NCI-H1417 treated with DMSO at 0.1 percent for 48 hours (cell line): ENCODE measurements at places on chromosomes 12 and 14.

GRCh38 chr14:52080808-52081755, 12.2 kb upstream of the NID2 start:
- no peak for DNase-seq

DNA sequence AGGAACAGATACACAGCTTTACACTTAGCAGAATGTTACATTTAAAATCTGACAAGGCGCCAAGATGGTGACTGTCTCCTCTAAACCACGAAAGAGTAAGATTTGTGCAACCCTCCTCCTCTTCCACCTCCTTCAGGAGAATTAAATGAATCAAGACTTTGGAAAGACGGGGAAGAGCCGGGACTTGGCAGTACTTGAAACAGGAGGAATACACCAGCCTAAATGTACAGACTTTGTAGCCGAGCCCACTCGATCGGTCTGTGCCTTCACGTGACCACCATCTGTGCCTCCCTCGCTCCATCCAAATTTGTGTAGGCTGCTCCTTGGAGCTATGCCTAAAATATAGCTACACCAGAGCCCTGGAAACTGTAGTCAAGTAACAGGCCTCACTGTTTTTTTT, 38.3 kb downstream of the SSPN start:
- no peak for DNase-seq

GRCh38 chr14:73759183-73759713, 45.1 kb upstream of the PNMA1 start:
- no peak for DNase-seq

DNA sequence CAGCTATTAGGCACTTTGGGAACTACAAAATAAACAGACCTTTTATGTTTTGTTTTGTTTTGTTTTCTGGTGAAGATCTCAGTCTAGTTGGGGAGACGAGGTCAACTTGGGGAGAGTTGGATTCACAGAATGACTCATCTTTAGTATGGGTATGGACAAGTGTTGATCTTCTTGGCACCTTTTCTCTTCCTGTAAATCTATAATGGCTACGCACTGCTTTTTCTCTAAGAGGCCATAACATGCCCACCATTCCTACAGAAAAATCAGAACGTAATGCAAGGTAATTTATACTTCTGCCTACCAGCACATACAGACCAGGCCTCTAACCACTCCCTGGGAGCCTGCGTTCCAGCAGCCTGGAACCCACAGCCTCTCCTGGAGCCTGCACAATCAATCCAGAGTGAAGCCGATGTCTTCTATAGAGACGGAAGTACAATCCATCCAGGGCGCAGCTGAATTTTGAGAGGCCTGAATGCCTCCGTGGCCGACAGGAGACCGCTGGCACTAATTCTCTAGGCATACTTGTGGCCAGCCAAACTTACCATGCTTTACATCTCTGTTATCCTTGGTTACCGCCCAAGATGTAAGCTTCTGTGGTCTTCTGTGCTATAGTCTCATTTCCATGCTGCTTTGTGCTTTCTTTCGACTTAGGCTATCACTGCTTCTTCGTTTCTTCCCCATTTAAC, 717 bp downstream of the PPHLN1 start:
- no peak for DNase-seq

- DNase-seq: no peak
These were observed 161.7 kb downstream of the TMX1 start for GRCh38 chr14:51401756-51402155.

DNA sequence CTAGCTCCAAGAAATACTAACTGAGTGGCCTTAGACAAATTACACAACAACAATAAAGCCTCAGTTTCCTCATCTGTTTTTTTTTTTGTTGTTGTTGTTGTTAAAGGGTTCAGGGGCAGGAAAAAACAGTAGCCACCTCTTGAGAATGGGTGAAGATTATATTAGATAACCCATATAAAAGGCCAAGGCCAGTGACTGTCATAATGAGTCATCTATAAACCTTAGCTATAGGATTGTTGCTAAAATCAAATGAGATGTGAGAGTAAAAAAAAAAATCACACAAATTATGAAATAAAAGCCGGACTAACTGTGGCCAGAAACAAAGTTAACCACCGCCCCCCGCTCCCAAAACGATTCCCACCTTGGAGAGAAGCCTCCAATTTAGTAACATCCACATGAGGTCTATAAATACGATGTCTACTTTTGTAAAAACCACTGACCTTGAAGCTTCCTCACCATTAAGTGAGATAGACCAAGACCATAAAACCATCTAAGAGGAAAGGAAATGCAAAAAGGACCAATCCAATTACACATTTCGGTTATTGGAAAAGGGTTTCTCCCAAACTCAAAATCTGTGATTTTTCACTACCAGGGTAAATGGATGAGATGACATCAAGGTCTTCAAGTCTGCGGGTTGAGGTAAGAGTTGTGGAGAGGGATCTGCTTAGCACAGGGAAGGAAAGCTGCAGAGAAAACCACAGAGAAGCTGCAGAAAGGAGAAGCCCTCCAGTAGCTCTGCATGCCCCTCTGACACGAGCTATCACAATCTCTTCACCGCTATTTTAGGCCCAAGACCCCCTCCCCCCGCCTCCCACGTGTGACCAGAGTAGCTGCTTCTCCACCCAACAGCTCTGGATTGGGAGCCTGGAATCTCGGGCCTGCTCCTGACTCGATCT, 1.0 kb downstream of the NAA25 start:
- no peak for DNase-seq

DNA sequence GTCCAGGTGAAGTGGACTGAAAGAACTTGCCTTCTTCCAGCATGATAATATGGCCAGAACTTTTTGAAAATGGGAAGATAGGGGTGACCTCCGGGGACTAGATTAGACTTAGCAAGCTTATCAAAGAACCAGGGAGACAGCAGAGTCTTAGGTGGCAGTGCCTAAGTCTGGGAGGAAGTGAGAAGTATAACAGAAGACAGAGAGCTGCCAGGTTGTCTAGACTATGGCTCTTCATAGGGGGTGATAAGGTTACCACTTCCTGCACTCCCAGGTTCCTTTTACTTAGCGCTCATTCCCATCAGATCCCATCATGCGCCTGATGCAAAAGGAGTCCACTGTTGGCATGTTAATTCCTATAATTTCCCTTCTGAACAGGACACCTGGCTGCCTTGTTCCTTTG, 69.9 kb downstream of the PLXNC1 start:
- no peak for DNase-seq

- no peak for DNase-seq
These were observed 6.1 kb downstream of the FRMD6 start for GRCh38 chr14:51657762-51658161.

DNA sequence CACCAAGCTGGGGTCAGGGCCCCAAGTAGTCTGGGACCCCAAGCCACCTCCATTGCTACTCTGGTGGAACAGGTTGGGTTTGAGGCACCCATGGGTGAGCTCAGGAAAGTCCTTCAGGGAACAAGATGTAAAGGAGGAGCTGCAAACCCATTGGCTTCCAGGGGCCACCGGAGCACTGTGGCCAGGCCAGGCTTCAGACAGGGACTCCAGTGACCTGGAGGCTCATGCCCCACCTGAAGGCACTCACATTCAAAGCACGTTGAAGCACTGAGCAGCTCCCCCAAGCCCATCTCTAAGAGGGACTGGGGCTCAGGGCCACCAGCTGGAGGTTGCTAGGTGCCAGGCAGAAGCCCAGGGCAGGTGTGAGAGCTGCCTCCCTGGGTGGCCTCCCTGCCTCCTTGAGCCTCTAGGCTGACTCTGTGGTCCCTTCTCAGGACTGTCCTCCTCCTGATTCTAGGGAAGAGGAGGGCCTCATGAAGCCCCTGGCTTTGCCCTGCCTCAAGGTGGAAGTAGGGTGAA, 49.1 kb downstream of the FAM222A start:
- no peak for DNase-seq

DNA sequence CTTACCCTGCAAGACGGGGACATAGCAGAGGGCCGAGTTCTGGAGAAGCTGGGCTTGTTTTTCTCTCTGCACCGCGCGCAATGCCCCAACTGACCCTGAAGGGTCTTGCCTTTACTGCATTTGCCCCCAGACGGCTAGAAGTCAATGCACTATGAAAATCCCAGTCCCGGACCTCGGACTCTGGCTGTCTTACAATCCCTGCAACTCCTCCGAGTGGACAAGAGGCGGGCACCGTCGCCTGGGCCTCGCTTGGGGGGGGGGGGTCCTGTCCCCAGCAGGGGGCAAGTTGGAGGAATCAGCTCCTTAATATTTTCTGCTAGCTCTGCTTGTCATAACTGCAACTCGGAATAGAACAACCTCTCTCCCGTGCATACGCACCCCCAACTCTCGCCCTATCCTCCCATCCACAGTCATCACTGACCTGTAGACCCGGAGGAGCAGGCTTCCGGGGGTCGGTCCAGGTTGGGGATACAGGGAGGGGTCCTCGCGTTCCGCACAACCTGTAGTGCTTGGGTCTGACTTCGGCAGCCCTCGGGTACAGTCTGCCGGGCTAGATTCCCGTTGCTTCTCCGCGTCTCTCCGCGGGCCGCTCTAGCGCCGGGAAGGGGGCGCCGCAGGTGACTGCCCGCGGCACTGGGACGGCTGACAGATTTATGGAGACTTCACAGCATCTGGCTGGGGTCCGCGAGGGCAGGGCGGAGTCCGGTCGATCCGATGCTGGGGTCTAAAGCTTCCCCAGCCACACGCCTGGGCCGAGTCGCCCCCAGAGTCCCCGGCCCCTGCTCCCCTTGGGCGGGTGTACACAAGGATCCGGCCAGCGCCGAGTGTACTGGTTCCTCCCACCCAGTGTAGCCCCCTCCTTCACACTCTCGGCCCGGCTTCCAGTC, 3.3 kb upstream of the PAX9 start:
- no peak for DNase-seq

DNA sequence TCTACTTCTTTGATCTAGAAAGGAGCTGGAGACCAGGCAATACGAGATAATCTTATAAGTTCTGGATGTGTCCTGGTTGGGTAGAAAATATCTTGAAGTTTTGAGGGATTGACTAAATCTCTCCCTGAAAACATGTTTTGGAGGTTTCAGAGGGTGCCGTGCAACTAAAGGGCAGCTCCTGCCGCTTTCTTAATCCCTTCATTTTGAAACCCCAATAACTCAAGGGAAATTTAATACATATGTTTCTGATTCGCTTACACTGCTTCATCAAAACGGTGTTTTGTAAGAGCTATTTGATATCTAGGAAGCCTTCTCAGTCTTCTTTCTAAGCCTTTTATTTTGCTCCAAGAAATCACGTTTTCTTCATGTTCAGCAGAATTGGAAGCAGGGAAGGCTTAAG, 129.0 kb downstream of the ASCL1 start:
- DNase-seq: no peak

DNA sequence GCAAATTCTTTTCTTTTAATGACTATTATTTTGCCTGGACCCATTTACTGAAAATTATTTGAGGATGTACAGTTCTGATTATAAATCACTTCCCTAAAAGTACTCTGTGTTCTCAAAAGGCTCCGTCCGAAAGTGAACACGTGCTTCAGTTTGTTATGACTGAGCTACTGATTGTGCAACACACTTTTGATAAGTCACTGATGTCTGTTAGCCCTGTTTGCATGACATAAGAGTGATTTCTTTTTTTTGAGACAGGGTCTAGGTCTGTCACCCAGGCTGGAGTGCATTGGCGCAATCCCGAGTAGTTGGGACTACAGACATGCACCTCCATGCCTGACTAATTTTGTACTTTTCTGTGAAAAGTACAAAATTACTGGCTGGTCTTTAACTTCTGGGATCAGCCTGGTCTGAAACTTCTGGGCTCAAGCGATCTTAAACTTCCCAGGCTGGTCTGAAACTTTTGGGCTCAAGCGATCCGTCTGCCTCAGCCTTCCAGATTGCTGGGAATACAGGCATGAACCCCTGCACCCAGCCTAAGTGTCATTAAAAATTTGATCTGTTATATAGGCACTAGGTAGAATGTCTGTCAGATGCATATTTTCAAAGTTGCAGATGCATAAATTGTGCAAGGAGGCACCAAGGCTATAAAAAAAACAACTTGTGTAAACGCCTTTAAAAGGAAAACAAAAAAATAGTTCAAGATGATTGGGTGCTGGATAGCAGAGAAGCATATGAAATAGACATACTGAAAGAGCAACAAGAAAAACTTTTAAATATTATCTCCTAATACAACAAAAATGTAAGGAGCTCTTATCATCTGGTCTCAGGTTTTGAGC, 111.5 kb downstream of the SRGAP1 start:
- DNase-seq: no peak

DNA sequence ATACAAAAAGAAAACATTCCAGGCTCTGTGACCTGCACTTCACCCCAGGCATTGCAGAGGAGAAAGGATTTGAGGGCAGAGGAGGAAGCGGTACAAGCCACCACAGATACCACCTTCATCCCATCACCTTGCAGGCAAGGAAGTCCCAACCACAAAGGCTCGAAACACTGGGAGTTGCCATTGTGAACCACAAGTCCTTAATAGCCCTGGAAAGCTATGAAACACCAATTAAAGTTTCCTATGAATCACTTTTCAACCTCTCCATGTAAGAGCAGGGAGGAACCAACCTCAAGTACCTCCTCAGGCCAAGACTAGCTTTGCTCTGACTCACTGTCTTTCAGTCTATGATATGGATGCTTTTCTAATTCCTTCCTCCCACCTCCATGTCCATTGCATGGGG, 27.0 kb downstream of the MAP3K9 start:
- no peak for DNase-seq

DNA sequence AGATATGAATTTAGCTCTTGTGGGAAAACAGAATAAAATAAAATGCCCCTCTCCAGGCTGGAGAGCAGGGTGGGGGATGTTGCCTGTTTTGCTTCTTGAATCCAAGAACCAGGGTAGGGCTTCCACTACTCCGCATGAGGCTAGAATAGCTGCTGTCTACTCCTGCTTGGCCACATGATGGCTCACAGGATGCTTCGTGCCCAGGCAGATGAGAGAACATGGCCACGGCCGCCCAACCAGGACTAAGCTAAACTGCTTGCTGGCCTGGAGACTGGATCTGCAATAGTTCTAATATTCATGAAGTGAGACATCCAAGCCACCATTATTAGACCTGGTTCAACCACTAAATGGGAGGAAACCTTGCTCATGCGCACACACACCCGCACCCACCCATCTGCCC, 122.2 kb upstream of the METAP2 start:
- no peak for DNase-seq

- DNase-seq: no peak
These were observed 7.6 kb downstream of the YBX3 start for GRCh38 chr12:10715491-10715890.

DNA sequence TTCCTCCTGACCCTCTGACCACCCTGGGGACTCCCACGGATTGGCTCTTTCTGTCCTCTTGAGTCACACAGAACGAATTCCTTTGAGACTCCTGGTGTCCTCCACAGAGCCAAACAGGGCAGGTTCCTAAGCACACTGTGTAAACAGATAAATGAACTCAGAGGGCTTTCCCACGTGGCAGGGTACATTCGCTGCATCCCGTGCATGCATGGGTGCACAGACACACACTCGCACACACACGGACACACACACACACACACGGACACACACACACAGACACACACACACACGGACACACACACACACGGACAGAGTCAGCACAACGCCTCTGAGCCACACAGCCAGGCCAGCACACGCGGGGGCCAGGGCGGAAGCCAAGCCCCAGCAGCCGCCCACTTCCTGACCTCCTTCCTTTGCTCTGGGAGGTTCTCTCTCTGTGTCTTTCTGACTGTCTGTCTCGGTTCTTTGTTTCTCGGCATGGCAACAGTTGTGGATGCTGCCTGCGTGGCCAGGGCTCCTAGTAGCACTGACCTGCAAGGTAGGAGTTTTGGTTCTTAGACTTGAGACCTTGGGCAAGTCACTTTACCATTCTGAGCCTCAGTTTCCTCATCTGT, 706 bp downstream of the CRACR2A start:
- no peak for DNase-seq
